A549 treated with CpdA at 1 μM for 4 hours (cell line): ENCODE measurements at places on chromosomes 6 and 20. TPM values are rescaled to one million over a fixed set of nuclear protein-coding genes. Genes with fewer than 3 reads are reported as not detected.

The RAB44 gene
- total RNA-seq, result 0.03 to 0.06 TPM (median 0.05 TPM) in 3 of 5 replicates, not detected in the others

The NCOA5 gene
- total RNA-seq, result 19.9 to 25.0 TPM (median 23.0 TPM) in 5 replicates

The SLC13A3 gene
- 0.05 to 0.09 TPM in 2 of 5 replicates, not detected in the others for total RNA-seq

The CNR1 gene
- total RNA-seq, result 0.30 to 0.41 TPM (median 0.33 TPM) in 5 replicates

The OXT gene
- total RNA-seq, result not detected in 5 replicates

The PTPRT gene
- total RNA-seq, result not detected in 5 replicates

The PGC gene
- total RNA-seq, result not detected in 5 replicates

The FERMT1 gene
- total RNA-seq, result 16.3 to 20.6 TPM (median 17.5 TPM) in 5 replicates

The RPN2 gene
- 258 to 278 TPM (median 272 TPM) in 5 replicates for total RNA-seq

The TMX4 gene
- 13.4 to 15.2 TPM (median 13.8 TPM) in 5 replicates for total RNA-seq

The KIF6 gene
- 0.17 to 0.48 TPM (median 0.22 TPM) in 5 replicates for total RNA-seq

The ISM1 gene
- total RNA-seq, result 0.10 to 0.64 TPM (median 0.42 TPM) in 5 replicates

The BNIP5 gene
- total RNA-seq, result not detected in 5 replicates

The FANCE gene
- 2.2 to 3.1 TPM (median 2.9 TPM) in 5 replicates for total RNA-seq

The CCN5 gene
- total RNA-seq, result 23.9 to 36.6 TPM (median 26.9 TPM) in 5 replicates

The CABLES2 gene
- total RNA-seq, result 4.5 to 5.9 TPM (median 5.1 TPM) in 5 replicates

The PDYN gene
- total RNA-seq, result 0.03 TPM in 1 of 5 replicates, not detected in the others

The ENPP5 gene
- not detected in 5 replicates for total RNA-seq
